Suppressor macrophage (primary cell): ENCODE measurements at places on chromosomes 6 and 20.

DNA sequence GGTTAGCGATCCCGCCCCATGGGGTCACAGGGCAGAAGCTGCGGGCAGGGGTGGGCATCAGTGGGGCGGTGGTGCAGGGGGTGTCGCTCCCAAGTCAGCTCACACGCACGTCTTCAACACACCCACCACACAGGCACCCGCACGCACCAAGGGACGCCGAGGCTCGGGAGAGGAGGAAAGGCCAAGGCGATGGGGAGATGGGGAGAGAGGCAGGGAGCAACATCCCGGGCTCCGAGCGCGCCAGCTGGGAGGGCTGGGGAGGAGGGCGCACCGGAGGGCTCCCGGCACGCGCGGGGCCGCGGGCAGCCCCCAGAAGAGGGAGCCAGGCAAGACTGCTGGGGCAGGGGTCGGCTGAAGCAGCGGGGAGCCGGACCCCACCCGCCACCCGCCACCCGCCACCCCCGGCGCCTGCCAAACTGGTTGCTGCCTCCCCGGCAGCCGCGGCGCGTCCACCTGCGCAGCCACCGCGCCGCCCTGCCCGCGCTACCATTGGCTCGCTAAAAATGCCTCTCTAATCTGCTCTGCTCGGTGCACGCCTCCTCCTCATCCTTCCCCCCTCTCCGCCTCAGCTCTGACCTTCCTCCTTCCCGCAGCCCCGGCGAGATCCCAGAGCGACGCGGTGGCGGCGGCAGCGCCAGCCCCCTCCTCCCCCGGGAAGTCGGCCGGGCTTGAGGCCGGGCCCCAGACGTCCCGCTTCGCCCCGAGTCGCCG lies at the start of gene PACSIN1:
Gene PACSIN1, plus strand, starts transcription at position 546 of the 711 bp plus-strand sequence. CDS start 60,230 bp downstream, outside the sequence.
- DNase-seq = peak; percentile 26

DNA sequence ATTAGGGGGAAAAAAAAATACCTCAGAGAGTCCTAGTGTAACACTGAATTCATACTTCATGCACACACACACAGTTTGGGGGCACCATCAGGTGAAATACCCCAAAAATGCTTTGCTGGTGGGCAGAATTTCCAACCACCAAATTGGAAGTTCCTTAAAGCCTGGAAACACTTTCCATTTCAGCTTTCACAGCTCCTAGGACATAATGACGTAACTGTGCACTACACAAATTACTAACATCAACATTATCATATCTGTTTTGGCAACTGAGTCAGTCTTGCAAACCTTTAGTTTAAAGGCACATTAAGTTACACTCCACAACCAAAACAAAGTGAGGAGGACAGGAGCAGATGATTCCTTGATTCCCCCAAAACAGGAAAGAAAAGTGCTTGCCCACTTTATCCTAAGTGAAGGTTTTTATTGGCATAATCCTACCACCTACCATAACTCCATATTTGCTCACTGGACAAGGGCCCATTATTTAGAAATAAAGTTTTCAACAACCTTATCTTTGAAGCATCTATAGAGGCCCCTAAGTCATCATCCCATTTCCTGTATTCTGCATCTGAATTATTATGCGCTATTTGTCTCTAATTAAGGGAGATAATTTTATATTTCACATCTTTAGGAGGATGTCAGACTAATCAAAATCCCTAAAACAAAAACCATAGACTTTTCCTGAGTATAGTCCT lies 3.4 kb downstream of the MBOAT1 start:
- no peak for DNase-seq

DNA sequence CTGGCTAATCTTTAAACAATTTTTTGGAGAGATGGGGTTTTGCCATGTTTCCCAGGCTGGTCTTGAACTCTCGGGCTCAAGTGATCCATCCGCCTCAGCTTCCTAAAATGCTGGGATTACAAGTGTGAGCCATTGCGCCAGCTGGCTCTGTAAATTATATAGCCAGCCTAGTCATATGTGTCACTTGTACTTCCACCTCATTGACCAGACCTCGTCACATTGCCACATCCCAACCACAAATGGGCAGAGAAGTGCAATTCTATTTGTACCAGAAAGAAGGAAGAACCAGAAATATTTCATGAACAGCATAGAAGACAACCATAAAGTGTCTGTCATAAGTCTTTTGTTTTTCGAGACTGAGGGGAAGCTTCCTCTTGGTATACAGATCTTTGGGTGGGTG lies 304.9 kb upstream of the RNF24 start:
- DNase-seq = peak; percentile 95

- no peak for DNase-seq
Measured at GRCh38 chr20:24701668-24702067, 232.2 kb downstream of the SYNDIG1 start.

- no peak for DNase-seq
Measured at GRCh38 chr20:8740265-8740664, 328.6 kb upstream of the PLCB4 start.

DNA sequence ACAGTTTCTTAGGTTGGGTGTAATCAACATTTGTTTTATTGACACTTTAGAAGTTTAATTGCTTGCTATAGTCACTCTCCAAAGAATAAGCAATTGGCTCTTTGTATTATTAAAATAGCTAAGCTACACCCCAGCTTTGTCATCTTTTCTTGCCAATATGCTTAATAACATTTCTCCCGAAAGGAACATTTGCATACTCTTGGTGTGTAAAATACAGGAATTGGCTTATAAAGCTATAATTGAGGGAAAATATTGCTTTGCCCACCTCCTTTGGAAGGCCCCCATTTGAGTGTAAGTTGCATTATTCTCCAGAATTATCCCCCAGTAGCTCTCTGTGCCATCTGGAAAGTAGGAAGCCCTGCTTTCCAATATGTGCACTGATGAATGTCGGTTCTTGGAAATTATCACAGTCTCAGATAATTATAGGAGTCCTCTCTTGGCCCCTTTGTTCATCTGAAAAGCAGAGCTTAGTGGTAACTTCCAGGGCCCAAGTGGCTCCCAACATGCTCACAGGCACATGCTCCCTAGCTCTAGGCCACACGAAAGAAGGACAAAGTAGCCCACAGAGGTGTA lies 92.4 kb upstream of the B3GAT2 start:
- DNase-seq = no peak

DNA sequence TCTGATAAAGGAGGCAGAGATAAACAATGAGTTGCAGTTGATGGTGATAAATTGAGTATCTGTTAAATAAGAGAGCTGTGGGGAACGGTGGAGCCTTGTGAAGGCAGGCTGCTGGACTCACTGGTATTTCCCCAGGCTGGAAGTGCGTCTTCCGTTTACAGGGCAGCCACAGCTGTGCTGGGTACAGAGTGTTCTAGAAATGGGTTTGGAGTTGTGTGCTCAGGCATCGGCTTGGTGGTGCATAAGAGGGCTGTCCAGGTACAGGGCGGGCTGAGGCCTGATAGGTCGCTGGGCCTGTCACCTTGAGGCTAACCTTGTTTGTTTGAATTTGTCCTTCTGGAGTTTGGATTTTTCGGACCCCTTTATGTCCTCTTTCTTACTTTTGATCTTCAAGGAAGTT lies 39.3 kb downstream of the ARID1B start:
- peak; percentile 29 for DNase-seq

- DNase-seq = no peak
Measured at GRCh38 chr6:24831771-24832716, 33.3 kb upstream of the ARMH2 start.

DNA sequence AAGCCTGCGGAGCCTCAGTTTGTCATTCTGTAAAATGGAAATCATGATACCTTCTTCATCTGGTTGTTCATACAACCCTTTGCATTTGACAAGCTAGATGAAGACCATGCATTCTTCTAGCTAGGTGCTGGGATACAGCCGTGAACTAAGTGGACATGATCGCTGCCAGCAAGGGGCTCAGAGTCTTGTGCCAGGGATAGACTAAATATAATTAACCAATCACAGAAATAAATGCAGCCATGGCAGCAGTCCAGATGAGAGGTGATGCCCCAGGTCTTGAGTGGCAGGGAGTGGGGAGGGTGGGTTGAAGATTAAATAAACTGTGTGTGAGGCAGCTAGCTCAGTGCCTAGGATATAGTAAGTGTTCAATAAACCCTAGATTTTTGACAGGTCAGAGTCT lies 19.3 kb downstream of the JPH2 start:
- no peak for DNase-seq

DNA sequence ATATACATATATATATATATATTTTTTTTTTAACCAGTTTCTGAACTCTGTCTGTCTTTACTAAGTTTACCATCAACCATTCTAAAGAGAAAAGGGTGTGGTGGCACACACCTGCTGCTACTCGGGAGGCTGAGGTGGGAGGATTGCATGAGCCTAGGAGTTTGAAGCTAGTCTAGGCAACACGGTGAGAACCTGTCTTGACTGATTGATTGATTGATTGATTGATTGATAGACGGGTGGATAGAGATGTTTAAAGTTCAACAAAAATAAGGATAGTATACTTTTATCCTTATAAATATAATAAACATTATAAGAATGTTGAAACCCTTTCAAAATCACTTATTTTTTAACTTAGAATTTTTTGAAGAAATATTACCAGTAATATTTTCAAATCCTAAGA lies 30.2 kb downstream of the CEP57L1 start:
- no peak for DNase-seq

DNA sequence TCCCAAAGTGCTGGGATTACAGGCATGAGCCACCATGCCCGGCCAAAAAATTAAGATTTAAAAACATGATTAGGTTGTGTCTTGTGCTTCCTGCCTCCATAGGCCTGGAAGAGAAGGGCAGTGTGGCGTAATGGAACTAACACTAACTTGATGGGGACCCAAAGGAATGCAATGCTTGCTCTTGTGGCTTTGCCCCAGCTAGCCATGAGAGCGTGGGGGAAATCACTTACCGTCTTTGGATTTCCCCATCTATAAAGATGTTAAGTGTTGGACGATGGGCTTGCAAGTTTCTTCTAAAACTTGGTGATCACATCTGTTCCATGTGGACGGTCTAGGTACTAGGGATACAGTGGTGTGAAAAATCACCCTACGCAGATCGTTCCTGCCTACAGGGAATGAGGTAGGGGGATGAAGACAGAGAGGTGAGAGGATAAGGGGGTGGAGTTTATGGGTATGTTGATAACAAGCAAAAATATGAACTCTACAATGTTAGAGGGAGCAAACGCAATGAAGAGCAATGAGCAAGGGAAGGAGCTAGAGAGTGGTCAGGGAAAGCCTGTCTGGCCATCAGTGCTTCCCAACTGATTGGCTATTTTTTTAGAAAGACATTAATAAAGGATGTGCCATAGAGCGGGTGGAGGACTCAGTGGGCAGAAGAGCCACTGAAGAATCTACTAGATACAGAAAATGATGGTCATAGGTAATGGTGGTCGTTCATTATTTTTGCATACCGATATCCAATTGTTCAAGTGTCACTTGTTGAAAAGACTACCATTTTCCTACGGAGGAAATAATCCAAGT lies 165.2 kb downstream of the BCAS1 start:
- no peak for DNase-seq

GRCh38 chr6:136945711-136946121 lies 23.6 kb downstream of the SLC35D3 start:
- DNase-seq = peak; percentile 53

DNA sequence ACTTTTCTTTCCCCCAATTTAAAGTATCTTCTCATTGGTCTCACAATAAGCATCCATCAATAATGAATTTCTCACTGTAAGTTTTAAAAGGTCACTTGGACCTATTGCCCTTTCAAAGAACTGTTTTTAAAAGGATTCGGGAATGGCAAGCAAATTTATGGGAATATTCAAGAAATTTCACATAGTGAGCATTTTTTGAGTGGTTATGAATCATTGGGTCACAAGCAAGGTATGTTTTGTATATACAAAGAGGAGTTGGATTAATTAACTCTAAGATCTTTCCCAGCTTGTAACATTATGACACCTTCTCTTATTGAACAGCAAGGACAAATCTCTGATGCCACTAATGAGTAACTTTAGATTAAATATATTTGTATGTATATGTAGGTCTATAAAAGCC lies 165.0 kb downstream of the MOXD1 start:
- DNase-seq = no peak

GRCh38 chr6:55293116-55293515 lies 34.2 kb upstream of the GFRAL start:
- peak; percentile 3 for DNase-seq

DNA sequence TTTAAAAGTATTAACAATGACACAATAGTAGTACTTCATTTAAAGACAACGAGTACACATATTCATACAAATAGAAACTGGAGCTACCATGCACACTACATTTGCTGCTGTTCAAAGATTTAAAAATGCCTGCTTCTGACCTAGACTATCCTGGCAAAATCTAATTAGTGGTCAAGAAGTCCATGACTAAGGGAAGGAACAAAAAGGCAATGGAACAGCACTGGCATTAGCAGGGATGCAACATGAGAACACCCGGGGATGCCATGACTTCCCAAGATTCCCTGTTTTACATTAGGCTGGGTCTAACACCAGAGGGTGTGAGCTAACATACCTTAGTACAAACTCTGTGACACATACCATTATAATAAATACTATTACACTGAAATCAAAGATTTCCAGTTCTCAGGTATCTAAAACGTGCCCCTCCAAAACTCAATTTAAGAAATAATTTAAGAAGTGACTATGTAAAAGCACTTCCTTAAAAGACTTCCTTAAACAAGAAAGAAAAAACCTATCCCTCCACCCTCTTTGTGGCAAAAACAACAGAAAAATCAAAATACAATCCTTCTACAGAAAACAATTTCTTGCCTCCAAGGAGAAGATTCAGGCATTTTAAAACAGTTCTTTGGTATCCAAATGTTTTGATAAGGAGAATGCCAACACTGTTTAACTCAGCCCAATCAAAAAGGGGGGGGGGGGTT lies 25.5 kb downstream of the CHD6 start:
- no peak for DNase-seq

- no peak for DNase-seq
Measured at GRCh38 chr6:10779076-10779475, 31.5 kb downstream of the TMEM14B start.

- peak; percentile 27 for DNase-seq
Measured at GRCh38 chr20:19875376-19876221, 117.5 kb downstream of the RIN2 start.

- no peak for DNase-seq
Measured at GRCh38 chr6:42979523-42980177, 669 bp upstream of the PEX6 start.

GRCh38 chr6:158485431-158485830 lies 74.5 kb upstream of the TMEM181 start:
- DNase-seq = peak; percentile 60

DNA sequence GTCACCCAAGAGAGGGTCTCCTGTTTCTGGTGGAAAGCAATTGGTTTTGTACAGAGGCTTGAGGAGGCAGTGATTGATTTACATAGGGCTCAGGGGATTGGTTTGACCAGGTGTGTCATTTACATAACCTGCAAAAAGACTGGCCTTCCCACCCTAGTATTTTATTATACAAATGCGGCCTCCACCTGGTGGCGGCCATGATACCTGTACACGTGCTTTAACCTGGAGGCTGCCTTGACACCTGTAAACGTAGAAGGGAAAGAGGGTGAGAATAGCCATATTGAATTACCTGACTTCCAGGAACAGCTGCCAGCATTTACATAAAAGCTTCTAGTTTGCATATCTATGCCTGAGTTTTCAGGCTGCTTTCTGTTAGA lies 48.7 kb downstream of the HLA-DPB1 start:
- no peak for DNase-seq

- no peak for DNase-seq
Measured at GRCh38 chr6:97594844-97595243, 311.8 kb upstream of the MMS22L start.

GRCh38 chr6:41167173-41167963 lies 4.5 kb upstream of the TREM2 start:
- peak; percentile 34 for DNase-seq
